ENCODE measurements at places on chromosomes 5 and 9. TPM values are rescaled to one million over a fixed set of nuclear protein-coding genes. Genes with fewer than 3 reads are reported as not detected.

GRCh38 chr9:127095411-127095810 lies 27.0 kb downstream of the ANGPTL2 start:
- no peak for DNase-seq
- H3K36me3 ChIP-seq: no peaks in the 10 kb centered on the region
- H3K4me1 ChIP-seq: no peaks in the 10 kb centered on the region

Gene SFXN1
- 67.2 TPM for total RNA-seq

Gene TLR4
- total RNA-seq: 50.4 TPM

Gene CARD9
- total RNA-seq: 5.0 TPM

DNA sequence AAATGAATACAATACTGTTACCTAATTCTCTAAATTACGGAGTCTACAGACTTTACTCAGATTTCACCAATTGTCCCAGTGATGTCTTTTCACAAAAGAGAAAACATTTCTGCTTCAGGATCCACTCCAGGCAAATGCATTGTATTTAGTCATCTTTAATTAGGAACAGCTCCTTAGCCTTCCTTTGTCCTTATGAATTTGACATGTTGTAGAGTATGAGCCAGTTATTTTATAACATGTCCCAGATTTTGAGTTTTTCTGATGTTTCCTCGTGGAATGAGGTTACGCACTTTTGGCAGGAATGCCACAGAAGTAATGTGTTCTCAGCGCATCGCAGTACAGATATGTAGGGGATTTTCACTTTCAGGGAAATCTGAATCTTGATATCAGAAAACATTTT lies 10.5 kb downstream of the HABP4 start:
- H3K4me1 ChIP-seq: no peaks in the 10 kb centered on the region
- H3K4me3 ChIP-seq: no peak overlapping the region
- DNase-seq: no peak
- H3K27me3 ChIP-seq: no peaks in the 10 kb centered on the region

DNA sequence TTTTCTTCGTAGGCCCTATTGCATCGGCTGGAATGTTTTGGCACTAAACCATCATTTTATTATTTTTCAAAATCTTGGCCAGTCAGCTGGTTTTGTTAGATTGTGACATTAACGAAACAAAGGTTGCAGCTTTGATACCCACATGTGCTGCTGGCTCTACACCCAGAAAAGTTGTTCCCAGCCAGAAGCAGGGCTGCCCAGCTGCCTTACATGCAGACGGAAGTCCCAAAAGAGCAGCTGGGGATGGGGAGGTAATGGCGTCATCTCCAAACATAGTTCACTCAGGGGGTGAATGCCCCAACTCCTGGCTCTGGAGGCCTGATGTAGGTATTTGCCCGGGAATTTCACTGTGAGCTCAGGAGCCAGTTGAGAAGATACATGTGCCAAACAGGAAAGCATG lies 23.3 kb downstream of the TMEM171 start:
- no peak overlapping the region for H3K4me3 ChIP-seq
- H3K27ac ChIP-seq: no peak overlapping the region
- H3K27me3 ChIP-seq: no peaks in the 10 kb centered on the region
- no peaks in the 10 kb centered on the region for H3K36me3 ChIP-seq
- DNase-seq: no peak
- H3K4me1 ChIP-seq: no peaks in the 10 kb centered on the region

Measured in adrenal gland (tissue), 19 donors.